Transverse colon (tissue), 4 donors: ENCODE measurements at places on chromosomes 6 and 20.

DNA sequence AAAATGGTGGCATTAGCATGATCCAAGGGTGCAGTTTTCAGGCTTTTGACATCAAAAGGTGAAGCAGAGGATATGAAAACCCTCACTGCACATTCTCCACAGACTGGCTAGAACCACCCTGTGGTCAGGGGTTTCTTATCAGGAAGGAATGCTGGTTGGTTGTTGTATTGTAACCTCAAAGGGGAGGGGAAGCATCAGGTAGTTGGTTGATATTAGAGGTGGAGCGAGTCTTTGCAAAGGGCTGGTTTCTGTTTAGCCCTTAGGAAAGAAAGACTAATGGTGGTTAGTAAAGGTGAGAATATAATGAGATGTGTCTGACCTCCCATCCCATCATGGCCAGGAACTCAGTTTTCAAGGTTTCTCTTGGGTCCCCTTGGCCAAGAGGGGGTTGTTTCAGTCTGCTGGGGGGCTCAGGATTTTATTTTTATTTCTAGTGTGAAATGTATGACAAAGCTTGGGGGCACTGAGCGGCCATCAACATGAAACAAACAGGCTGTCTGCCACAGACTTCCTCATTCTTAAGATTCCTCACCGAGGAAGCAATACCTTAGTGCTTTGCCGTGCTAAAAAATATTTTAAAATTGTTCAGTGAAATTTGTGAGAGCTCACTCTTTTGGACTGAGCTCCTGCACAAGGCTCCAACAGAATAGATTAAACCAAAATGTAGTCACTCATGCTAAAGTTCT lies 47.5 kb upstream of the PROKR2 start:
- no peaks in the 10 kb centered on the region for H3K36me3 ChIP-seq
- DNase-seq, result no peak
- no peak overlapping the region for H3K4me3 ChIP-seq

DNA sequence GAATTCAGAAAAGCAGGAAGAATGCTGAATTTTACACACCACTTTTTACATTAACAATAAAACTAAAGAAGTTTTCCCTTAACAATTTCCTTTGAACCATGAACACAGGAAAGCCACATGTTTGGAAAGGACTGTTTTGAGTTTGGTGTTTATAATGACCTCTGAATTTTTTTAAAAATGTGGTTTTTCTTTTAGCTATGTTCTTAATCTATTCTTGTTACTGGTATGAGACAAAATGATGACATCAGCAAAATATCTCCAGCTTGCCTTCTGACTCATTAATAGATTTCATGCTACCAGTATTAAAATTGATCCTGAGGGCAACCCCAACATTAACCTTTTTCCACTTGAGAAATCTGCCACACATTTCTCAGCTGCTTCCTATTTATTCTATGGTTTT lies 217.5 kb upstream of the THEMIS start:
- no peaks in the 10 kb centered on the region for H3K4me1 ChIP-seq
- no peak overlapping the region for H3K4me3 ChIP-seq
- H3K27ac ChIP-seq, result no peak overlapping the region
- H3K36me3 ChIP-seq, result no peaks in the 10 kb centered on the region

DNA sequence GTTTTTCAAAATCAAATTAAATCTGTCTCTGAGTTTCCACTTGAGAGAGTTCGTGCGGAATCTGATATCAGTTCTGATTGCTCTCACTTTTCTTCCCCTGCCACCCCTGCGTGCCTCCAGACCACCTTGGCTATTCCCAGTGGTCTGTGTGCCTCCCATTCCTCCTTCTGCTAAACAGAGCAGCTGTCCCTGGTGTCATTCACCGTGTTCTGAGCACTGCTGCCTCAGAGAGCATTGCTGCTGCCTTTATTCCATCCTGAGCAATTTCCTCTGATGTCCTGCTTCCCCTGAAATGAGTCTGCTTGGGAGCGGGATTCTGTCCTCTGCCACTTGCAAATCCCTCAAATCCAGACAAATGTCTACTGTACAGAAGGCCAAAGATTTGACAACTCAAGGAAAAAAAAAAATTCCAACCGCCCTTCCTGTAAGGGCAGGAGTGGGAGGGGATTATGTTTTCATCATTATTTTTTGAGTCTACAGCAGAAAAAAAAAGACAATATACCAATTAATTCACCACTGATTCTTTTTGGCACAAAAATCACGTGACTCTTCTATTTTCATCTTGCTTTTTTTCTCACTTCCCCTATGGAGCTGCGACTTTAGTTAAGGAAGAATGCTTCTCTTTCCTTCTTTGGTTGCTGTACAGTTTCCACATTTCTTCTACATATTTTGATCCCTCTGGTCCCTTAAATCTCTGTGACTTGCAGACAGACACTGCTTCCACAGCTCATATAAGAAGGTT lies 833.0 kb downstream of the EPHA7 start:
- H3K27me3 ChIP-seq, result no peaks in the 10 kb centered on the region
- H3K4me3 ChIP-seq, result no peak overlapping the region
- H3K4me1 ChIP-seq, result no peaks in the 10 kb centered on the region

DNA sequence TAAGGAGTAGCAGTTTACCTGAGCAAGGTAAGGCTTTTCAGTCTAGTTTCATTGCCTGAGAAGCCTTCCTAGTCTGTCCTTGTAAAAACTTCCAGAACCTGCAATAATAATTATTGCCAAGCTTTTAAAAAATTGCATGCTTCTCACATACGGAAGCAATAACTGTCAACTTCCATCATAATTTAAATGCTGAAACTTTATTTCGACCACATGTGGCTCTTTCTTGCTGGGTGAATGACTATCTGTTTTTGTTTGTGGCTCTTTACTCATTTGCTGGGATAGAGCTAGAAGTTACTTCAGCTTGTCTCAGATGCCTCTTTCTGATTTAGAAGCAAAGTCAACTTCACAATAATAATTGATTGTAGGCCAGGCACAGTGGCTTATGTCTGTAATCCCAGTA lies 95.9 kb upstream of the COL21A1 start:
- H3K4me3 ChIP-seq, result no peak overlapping the region
- no peaks in the 10 kb centered on the region for H3K27me3 ChIP-seq
- no peaks in the 10 kb centered on the region for H3K36me3 ChIP-seq
- no peak for DNase-seq
- no peak overlapping the region for H3K27ac ChIP-seq

GRCh38 chr6:94478133-94479005 lies 1059.0 kb upstream of the EPHA7 start:
- H3K4me1 ChIP-seq, result no peaks in the 10 kb centered on the region
- H3K27ac ChIP-seq, result no peak overlapping the region
- DNase-seq, result no peak
- H3K4me3 ChIP-seq, result no peak overlapping the region
- no peaks in the 10 kb centered on the region for H3K36me3 ChIP-seq

DNA sequence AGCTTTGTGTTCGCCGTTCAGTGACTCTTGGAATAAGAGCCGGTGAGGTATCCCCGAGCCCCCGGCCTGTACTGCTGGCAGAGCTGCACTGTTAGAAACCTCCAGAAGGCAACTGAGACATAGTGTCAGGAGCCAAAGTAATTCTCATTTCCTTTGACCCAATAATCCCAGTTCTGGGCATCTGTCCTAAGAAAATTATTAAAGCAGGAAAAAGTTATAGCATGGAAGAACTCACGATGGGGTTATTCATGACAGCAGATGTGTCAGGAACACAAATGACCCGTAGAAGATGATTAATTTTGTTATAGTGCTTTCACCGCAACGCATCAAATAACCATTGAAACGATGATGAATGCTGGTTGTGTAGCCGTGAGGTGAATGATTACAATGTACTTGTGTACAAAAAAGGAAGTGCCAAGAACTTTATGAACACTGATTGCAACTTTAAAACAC lies 20.3 kb downstream of the CYP21A2 start:
- no peaks in the 10 kb centered on the region for H3K27me3 ChIP-seq
- no peaks in the 10 kb centered on the region for H3K4me1 ChIP-seq
- no peak overlapping the region for H3K27ac ChIP-seq

DNA sequence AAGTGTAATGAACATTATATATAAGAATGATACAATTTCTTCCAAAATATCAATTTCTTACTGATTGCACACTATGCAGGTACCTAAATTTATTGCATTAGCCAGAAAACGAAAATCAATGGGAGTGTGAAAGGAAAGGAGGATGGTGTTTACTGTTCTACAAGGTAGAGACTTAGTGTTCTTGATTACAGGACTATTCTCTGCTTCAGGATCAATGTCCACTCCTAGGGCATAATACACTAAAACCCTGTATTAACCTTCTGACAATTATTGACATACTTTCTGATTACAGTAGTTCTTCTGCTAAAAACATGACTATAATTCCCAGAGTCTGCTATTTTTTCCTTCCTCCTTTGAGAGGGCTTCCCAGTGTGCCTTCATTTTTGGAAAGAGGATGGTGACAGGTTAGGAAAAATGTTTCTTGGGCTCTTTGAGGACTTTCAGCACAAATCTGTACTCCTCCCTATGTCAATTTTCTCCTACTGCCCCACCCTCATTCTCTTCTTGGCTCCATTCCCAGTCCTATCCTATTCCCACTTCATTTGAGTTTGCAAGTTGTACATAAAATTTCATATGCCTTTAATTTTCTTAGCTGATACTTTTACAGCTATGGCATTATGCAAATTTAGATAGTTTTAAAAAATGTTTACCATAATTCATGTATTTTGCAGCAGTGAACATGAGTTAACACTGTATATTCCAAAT lies 278.9 kb downstream of the CENPW start:
- H3K4me3 ChIP-seq, result no peak overlapping the region
- H3K27me3 ChIP-seq, result no peaks in the 10 kb centered on the region
- H3K36me3 ChIP-seq, result no peaks in the 10 kb centered on the region
- H3K27ac ChIP-seq, result peak overlapping the region; percentile 60
- peak; percentile 40 for DNase-seq
